ENCODE measurements at places on chromosomes 12 and 14.

- no peak for DNase-seq
These were observed 72.8 kb downstream of the PITPNM2 start for GRCh38 chr12:123078120-123078465.

- no peak for DNase-seq
These were observed 10.4 kb downstream of the ACTN1 start for GRCh38 chr14:68968721-68969120.

DNA sequence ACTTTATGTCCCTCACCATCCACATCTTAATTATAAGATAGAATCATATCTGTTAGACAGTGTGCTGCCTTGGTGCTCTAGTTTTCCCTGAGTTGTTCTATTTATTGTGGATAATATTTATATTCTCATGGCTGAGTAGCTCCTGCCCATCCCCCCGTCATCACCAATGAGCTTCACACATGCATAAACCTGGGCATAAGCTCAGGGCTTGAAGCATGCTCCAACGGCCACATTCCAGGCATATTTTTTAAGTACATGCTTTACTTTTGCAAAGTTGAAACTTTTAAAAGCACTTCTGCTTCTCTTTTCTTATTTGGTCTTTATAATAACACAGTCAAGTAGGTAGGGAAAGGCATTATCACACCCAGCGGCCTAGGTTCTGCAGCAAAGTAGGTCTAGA is 3.4 kb upstream of the FBXO34 start:
- no peak for DNase-seq

DNA sequence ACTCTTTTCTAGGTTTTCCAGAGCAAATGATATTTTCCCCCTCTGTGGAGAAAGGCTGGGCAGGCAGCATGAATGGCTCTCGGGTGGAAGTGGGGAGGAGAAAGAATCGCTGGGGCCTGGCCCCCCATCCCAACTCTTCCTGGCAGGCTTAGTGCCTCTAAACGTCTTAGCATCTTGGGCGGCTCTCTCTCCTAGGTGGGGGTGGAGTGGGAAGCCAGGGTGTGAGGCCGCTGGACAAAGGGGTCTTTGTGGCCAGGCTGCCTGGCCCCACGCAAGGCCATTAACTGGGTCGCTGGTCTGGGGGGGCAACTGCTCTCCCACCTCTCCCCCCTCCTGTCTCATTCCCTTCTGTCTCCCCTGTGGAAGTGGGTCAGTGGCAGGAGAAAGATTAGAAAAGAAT is 4.7 kb downstream of the LRP1-AS start:
- DNase-seq: no peak

DNA sequence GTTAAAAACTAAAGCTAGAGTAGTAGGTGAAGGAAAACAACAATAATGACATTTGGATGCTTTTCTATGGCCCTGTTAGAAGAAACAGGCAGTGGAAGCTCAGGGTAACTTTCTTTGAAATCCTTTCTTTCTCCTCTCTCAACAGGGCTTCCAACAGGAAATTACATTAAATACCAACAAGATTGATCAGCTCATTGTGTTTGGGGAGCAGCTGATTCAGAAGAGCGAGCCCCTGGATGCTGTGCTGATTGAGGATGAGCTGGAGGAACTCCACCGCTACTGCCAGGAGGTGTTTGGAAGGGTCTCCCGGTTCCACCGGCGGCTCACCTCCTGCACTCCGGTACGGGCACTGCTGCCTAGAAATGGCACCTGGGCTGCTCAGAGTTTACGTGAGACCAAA is 81.5 kb downstream of the ESR2 start:
- no peak for DNase-seq

DNA sequence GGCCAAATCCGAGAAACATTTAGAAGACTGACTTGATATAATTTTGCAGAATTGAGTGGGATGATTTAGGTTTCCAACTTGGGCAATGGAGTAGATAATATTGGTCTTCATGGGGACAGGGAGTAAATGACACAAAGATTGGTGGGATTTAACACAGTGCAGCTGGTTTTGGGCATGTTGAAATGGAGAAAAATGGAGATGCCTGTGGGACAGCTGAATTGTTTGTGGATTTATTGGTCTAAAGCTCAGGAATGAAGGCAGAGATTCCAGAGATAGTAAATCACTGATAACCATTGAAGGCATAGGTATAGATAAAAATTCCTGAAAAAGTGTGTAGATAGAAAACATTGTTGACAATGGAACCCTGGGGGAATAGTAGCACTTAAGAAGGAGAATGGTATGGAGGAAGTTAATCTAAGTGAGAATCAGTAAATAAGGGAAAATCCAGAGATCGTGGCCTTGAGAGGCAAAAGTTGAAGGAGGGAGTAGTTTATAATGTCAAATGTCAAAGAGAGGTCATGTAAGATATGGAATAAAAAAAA is 120.9 kb upstream of the ATP2B1 start:
- no peak for DNase-seq

- DNase-seq: no peak
These were observed 50.7 kb downstream of the TMTC1 start for GRCh38 chr12:29733060-29733459.

GRCh38 chr14:99579903-99580571 is 24.0 kb downstream of the CCDC85C start:
- DNase-seq: peak; percentile 28

DNA sequence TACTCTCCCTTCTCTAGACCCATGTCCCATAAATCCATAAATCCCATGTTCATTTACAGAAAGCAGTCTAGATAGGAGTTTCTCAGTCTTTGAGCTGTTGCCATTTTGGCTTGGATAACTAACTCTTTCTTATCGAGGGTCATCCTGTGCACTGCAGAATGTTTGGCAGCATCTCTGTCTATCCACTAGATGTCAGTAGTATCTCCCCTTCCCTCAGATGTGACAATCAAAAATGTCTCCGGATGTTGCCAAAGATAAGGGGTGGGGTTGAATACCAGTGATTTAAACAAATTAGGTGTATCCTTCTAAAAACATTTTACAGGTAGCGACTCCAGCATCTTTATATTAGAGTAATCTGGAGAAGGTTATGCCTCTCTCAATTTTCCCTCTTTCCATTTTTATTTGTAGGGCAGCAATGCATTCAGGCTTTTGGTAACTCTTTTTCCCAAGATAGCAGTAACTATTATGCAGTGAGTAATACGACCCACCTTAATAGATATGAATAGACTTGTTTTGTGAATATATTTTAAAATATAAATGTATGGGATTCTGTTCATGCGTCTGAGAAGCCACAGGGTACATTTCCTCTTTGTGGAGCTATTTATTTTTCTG is 100.7 kb downstream of the LRRK2 start:
- DNase-seq: no peak

- peak; percentile 29 for DNase-seq
These were observed 153.5 kb downstream of the KCNA5 start for GRCh38 chr12:5197131-5197530.

DNA sequence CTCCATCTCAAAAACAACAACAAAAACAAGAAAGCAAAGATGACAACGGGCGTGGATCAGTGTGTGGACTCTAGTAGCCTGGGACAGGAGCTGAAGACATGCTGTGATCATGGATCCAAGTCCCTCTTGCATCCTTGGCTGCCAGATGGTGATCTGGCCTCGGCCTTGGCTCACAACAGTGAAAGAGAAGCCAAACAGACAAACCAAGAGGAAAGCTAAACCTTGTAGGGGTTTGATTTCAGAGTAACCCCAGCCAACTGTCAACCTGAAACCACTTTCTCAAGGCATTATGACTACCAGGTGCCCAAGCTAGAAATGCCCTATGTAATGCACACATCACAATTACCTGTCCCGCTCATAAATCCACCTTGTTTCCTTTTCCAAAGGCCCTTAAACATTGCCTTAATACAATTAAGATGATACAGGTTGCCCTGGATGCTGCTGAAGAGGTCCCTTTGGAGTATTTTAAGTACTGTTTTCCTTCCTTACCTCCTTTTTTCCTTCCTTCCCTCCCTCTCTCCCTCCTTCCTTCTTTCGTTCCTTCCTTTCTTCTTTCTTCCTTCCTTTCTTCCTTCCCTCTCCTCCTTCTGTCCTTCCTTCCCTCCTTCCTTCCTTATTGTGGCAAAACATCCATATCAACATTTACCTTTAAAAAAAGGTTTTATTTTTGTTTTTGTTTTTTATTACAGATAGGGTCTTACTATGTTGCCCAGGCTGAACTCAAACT is 41.4 kb upstream of the NINJ2 start:
- DNase-seq: no peak

DNA sequence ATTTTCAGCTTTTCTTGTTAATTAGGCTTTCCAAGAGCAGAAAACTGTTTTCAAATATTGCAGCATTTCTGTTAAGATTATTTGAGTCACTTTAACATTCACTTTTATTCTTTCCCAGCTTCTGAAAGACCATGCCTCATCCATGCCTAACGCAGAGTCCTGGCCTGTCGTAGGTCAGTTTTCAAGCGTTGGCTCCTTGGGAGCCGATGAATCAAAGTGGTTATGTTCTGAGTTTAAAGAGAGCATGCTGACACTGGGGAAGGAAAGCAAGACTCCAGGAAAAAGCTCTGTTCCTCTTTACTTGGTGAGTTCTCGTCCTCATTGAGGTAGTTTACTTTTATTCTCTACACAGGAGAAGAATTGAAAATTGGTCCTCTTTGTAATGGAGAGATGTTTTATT is 33.1 kb downstream of the TDP1 start:
- DNase-seq: no peak

DNA sequence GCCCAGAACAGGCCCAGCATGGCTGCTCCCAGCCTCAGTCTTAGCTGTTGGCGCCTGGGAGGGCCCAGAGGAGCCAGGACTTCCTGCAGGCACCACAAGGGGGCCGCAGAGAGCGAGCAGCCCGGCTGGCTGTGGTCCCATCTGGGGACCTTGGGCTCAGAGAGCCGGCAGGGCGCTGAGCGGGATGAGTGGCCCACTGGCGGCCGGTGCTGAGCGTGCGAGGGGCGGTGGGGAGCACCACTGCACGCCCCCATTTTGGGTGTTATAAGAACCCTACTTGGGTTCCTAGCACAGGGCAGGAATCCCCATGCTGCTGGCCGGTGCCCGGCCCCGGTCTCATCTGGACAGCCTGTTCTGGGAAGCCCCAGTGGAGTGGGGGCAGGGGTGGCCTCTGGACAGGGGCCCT is 25.9 kb upstream of the CRIP2 start:
- DNase-seq: no peak

GRCh38 chr12:3247629-3248161 is 170.5 kb downstream of the TSPAN9 start:
- no peak for DNase-seq

Measured in HS-5 (cell line).